Gastroesophageal sphincter (tissue), 4 donors: ENCODE measurements at places on chromosomes 12 and 14. TPM values are rescaled to one million over a fixed set of nuclear protein-coding genes. Genes with fewer than 3 reads are reported as not detected.

- no peak for ATAC-seq
Observed at GRCh38 chr14:71271166-71271945, 364.1 kb downstream of the PCNX1 start.

Gene ETFBKMT
- total RNA-seq, result 3.7 TPM

GRCh38 chr14:104567957-104568225 is 11.7 kb upstream of the C14orf180 start:
- ATAC-seq, result no peak

Gene CDKN1B
- 74.3 TPM for total RNA-seq

Gene KERA
- total RNA-seq, result not detected

DNA sequence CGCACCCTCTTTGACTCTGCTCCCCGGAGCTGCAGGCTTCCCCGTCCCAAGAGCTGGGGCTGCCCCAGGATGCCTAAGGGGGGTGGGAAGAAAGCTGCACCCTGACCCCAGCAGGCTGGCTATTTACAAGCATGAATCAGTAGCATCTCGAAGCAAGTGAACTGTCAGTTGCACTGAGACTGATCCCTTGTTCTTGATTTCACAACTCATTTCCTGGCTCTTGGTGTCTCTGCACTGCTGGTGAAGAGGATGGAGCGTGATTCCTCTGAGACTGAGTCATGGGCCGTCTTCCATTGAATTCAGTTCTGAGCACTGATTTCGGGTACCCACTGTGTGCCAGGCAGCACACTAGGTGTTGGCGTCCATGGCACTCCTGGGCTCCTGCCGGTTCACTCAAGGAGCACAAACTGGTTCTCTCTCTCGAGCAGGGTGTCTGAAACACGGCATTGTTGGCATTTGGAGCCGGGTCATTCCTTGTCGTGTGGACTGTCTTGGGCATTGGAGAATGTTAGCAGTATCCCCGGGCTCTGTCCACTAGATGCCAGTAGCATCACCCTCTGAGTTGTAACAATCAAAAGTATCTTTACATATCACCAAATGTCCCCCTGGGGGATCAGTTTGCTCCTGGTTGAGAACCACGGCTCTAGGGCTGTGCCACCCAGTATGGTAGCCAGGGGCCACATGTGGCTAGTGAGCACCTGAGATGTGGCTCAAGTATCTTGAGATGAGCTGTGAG is 86.9 kb downstream of the RIN3 start:
- peak; percentile 51 for ATAC-seq

Gene JPH4
- total RNA-seq, result 1.5 TPM

GRCh38 chr14:59086241-59086882 is 102.1 kb upstream of the DAAM1 start:
- no peak for ATAC-seq

Gene KRT79
- total RNA-seq, result not detected

- no peak for ATAC-seq
Observed at GRCh38 chr12:124630791-124631313, 63.4 kb upstream of the NCOR2 start.

- ATAC-seq, result no peak
Observed at GRCh38 chr12:3097836-3098235, 20.7 kb downstream of the TSPAN9 start.

Gene IRAK3
- total RNA-seq, result 18.6 TPM

Gene LRRIQ1
- 1.4 TPM for total RNA-seq

DNA sequence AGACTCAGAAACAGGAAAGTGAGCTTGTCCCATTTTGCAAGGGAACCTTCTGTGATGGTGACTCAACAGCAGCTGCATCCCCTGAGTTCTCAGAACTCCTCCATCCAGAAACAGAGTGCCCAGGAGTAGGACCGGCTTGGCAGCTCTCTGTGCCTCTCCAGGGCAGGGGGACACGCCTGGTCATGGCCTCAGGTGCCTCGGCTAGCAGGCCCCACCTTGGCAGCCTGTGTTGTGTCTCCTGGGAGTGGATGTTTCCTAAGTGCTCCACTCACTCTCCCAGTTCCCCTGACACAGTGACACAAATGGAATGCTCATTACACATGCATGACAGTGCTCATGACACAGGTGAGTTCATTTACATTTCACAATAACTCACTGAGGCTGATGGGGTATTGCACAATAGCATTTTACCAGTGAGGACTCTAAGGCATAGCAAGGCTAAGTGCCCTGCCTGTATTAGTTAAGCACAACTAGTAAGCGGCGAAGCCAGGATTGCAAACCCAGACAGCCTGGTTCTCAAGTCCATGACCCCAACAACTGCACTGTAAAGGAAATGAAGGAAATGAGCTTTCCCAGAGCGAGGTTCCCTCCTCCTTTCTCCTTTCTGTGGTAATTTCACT is 47.4 kb downstream of the CALM1 start:
- no peak for ATAC-seq

GRCh38 chr14:51972566-51972965 is 16.8 kb upstream of the RTRAF start:
- ATAC-seq, result no peak

GRCh38 chr12:42474391-42474790 is 115.2 kb downstream of the PRICKLE1 start:
- ATAC-seq, result no peak

DNA sequence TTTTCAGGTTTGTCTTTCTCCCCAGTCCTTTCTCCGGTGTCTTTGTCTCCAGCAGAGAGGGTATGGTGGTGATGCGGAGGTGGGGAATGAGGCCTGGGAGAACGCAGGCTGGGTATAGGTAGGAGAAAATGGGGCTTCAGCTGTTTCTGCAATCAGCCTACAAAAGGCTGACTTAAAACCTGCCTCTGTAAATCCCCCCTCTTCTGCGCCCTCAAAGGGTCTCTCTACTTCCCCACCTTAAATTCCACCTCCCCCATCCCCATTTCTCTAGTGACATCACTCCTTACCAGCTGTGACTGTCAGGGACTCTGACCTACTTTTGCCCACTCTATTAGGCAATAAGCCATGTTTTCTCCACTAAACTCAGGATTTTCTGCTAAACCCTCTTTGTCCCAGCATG is 8.1 kb upstream of the RIMKLB start:
- ATAC-seq, result no peak

Gene CBLN3
- 2.2 TPM for total RNA-seq

- peak; percentile 34 for ATAC-seq
Observed at GRCh38 chr14:92687681-92688433, 60.6 kb downstream of the LGMN start.

DNA sequence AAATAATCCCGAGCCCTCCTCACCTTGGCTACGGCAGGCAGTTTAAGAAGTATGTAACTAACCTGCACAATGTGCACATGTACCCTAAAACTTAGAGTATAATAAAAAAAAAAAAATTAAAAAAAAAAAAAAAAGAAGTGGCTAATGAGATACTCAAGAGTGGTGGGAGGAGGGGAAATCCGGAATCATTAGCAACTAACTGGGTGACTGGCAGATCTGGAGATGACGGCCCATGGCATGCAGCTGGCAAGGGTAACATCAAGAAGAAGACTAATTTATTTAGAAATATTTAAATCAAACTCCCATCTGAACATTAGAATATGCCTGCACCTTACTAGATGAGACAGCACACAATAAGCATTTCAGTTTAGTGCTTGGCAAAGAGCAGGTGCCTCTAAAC is 52.3 kb upstream of the TMCC3 start:
- ATAC-seq, result no peak

GRCh38 chr12:132429602-132429945 is 60.4 kb upstream of the FBRSL1 start:
- no peak for ATAC-seq

- ATAC-seq, result no peak
Observed at GRCh38 chr12:120514002-120514401, 15.0 kb downstream of the COQ5 start.

DNA sequence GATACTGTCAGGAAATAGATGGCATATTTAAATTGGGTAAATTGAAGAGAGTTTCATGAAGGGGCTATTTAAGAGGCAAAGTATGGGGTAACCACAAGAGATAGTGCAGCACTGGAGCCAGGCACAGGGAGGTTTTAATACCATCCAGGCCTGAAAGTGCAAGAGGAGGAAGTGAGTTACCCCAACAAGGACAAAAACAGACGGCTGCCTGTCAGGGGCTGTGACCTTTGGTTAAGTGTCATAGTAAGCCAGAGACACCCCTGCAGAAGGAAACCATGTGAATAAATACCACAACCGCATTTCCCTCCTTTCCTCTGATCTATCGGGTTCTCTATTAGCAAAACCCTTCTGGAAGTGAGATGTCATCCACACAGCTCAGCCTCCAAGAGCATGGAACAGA is 122.0 kb upstream of the DHRS4 start:
- ATAC-seq, result no peak

- no peak for ATAC-seq
Observed at GRCh38 chr12:104094284-104094683, 30.0 kb downstream of the HCFC2 start.

Gene BAZ2A
- 32.1 TPM for total RNA-seq

Gene MGAT4C
- total RNA-seq, result 1.1 TPM

- ATAC-seq, result peak; percentile 53
Observed at GRCh38 chr12:116703214-116703795, 34.6 kb downstream of the SPRING1 start.

DNA sequence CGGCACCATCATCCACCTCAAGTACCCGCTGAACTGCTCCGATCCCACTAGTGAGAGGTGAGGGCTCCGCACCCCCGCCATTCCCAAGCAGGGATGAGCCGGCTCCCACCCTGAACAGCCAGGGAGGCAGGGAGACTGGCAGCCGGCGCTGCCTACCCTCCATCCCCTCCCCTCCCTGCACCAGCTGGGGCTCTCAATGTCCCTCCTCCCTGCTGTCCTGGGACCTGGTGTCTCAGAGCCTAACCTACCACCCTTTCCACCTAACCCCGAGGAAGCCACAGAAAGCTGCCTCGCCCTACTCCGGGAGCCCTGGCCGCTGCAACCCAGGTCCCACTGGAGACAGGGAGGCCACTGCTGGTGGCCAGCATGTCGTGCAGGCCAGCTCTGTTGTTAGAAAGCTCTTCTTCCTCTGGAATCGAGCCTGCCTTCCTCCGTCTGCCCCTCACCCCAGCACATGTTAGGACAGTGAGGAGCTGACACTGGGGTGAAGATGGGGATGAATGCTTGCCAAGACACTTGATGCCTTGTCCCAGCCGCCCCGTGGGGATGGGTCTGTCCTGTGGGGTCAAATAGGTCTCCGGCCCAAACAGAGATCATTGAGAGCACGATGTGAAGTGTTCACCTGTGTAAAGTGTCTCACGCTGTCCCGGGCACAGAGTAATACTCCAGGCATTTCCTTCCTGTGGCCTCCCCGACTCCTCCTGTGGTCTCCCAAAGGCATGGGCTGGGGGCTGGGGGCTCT is 1.1 kb downstream of the PTPN6 start:
- ATAC-seq, result no peak

DNA sequence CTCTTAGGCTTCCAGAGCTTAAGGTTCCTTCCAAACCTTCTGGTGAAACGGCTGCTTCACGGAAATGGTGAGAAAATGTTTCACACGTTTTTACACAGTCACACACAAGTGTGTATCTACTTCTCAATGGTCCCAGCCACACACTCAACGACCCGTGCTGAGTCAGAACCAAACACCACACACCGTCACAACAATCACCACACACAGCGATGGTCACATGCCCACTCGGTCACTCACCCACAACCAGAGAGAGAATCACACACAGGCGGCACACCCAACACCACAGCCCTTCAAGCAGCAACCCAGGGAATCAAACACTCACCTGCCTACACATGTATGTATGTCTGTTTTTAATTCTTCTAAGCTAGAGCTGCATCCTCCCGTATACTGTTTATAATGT is 12.6 kb upstream of the PLEKHD1 start:
- no peak for ATAC-seq

- no peak for ATAC-seq
Observed at GRCh38 chr14:105483300-105484068, 3.2 kb upstream of the CRIP1 start.

Gene SLC4A8
- 0.77 TPM for total RNA-seq

Gene GPHN
- 16.5 TPM for total RNA-seq

GRCh38 chr14:55819610-55820304 is 239.8 kb downstream of the KTN1 start:
- no peak for ATAC-seq

Gene CACNA1C
- 22.9 TPM for total RNA-seq

DNA sequence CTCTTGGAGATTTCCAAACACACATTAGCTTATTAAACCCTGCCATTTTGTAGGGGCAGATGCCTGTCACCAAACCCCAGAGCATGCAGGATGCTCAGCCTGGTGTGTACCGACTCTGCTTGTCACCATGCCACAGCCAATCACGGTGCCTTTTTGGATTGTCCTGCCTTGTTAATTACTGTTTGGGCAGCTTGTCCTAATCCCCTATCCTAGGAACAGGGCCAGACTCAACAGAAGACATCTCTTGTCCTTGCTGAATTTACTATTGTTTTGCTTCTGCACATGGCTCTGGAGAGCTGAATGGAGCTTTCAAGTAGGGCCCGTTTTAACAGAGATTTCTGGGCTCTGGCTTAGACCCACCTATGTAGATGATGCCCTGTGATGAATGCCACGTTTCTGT is 388.5 kb downstream of the AACS start:
- ATAC-seq, result no peak

Gene SELPLG
- total RNA-seq, result 12.4 TPM

- no peak for ATAC-seq
Observed at GRCh38 chr14:76647697-76648298, 113.5 kb upstream of the VASH1 start.

DNA sequence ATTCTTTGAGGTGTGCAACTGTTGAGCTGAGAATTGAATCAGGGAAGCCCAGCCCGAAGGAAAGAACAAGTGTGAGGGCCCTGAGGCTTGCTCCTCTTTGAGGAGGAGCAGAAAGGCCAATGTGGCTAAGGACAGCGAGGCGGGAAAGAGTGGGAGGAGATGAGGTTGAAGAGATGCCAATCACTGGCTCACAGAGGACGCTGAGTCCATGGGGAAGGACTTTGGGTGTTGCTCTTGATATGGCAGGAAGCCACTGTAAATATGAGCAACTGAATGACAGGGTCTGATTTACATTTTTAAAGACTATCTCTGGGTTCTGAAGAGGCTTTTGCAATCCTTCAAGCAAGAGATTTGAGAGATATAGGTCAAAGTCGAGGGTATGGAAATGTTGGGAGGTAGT is 3.3 kb upstream of the APPL2 start:
- ATAC-seq, result no peak

GRCh38 chr14:68939893-68940613 is 39.0 kb downstream of the ACTN1 start:
- peak; percentile 60 for ATAC-seq

- no peak for ATAC-seq
Observed at GRCh38 chr14:48289701-48290100, 614.3 kb upstream of the MDGA2 start.

DNA sequence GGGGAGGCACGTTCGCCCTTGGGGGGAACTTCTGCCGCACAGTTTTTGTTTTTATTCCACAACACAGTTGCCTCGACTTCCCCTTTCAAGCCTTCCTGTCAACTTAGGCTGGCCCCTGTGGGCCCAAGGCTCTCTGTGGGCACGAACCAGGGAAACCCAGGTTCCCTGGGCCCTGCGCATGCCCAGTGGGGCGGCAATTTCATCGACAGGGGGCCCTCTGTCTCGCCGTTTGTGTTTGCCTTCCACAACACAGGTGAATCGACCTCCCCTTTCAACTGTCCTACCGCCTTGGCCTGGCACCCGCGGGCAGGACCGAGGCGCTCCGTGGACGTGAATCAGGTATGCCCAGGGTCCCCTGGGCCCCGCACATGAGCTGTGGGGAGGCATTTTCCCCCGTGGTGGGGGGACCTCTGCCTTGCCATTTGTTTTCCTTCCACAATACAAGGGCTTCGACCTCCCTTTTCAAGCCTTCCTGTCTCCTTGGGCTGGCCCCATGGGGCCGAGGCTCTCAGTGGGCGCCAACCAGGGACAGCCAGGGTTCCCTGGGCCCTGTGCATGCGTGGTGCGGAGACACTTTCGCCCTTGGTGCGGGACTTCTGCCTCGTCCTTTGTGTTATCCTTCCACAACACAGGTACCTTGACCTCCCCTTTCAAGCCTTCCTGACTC is 354.0 kb downstream of the ALG10 start:
- no peak for ATAC-seq
